ENCODE measurements at places on chromosomes 6 and 20. TPM values are rescaled to one million over a fixed set of nuclear protein-coding genes. Genes with fewer than 3 reads are reported as not detected.

Gene TFAP2D
- not detected for total RNA-seq

Gene KCNK16
- total RNA-seq = not detected

Gene PGC
- total RNA-seq = not detected

Gene TRIM38
- 25.5 TPM for total RNA-seq

Gene CST5
- total RNA-seq = not detected

Gene VSX1
- not detected for total RNA-seq

Gene PLCB4
- 0.05 TPM for total RNA-seq

Gene GPX5
- not detected for total RNA-seq

Gene ARFRP1
- total RNA-seq = 43.9 TPM

Gene RSPH3
- 2.9 TPM for total RNA-seq

Gene IRF4
- 3.5 TPM for total RNA-seq

Gene AKAP7
- 14.7 TPM for total RNA-seq

Gene RGS17
- total RNA-seq = 1.9 TPM

Gene MCHR2
- not detected for total RNA-seq

Gene TRIM15
- total RNA-seq = not detected

Gene SSTR4
- total RNA-seq = not detected

Gene ISM1
- 0.13 TPM for total RNA-seq

Gene FAM184A
- 0.09 TPM for total RNA-seq

Gene FHL5
- not detected for total RNA-seq

Gene MEI4
- not detected for total RNA-seq

Gene RIPPLY2
- total RNA-seq = not detected
